GM12878 (cell line): ENCODE measurements at places on chromosomes 2 and 18. TPM values are rescaled to one million over a fixed set of nuclear protein-coding genes. Genes with fewer than 3 reads are reported as not detected.

DNA sequence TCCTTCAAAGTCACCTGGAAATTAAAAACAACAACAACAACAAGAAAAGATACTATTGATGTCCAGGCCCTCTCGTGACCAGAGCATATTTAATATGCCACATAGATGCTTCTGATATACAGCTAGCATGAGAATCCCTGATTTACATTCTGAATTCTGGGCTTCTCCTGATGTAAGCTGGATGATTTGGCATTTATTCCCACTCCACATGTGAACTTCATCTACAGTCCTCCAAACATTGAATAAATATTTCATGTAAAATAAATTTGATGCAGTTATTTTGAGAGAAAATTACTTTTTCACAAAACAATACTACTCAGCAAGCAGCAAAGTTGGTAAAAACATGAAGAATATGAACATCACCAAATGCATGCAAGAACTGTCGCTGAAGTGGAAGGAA is 453.2 kb upstream of the SETBP1 start:
- no peak for DNase-seq

DNA sequence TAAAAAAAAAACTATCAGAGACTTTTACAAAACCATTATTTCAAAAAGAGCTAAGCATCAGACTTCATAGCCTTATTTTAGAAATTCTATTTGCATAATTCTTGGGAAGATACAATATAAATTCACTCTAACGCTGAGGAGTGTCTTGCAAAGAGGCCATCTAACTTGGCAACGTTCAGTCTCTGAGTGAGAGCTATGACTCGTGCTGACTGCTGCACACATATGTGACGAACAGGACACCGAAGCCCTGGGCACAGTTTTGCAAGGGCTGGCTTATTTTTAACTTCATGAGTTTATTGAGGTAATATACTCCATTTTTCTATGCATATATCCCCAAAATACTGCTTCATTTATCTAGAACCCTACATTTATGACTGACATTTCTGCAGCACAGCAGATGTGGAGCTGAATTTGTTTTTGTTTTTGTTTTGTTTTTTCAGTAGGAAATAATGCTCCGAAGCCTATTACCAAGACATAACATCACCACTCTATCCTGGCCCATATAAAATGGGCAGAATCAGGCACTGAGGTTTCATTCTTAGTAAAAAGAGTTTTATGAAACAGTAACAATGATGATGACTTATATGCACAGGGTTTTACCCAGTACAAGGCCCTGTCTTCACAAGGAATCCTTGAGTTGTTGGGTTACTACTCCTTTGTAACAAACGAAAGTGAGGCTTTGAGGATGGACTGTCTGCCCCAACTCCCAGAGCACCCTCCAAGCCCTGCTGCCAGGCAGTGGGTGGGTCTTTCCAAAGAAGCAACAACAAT is 68.3 kb downstream of the CRACDL start:
- DNase-seq, result no peak

- peak; percentile 62 for DNase-seq
Observed at GRCh38 chr18:48940854-48941611, 9.7 kb downstream of the SMAD7 start.

DNA sequence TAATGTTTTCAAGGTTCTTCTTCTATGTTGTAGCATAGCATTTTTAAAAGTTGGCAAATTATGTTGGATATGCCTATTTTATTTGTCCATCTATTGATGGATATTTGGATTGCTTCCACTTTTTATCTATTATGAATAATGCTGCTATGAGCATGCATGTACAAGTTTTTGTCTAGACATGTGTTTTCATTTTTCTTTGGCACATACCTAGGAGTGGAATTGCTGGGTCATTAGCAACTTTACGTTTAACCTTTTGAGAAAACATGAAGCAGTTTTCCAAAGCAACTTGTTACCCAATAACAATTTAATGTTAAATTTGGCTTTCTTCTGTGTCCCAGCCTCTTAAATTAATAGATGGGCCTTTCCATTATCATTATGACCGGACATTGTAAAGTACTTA is 30.3 kb downstream of the DNAH6 start:
- DNase-seq, result no peak

GRCh38 chr2:173370198-173370597 is 15.5 kb downstream of the CDCA7 start:
- no peak for DNase-seq

- DNase-seq, result no peak
Observed at GRCh38 chr2:54520687-54521086, 64.6 kb downstream of the SPTBN1 start.

GRCh38 chr2:99181624-99182000 is 628 bp downstream of the MRPL30 start:
- no peak for DNase-seq

GRCh38 chr2:4873364-4873763 is 818.8 kb upstream of the SOX11 start:
- no peak for DNase-seq

GRCh38 chr2:106858810-106859209 is 27.2 kb downstream of the ST6GAL2 start:
- no peak for DNase-seq

DNA sequence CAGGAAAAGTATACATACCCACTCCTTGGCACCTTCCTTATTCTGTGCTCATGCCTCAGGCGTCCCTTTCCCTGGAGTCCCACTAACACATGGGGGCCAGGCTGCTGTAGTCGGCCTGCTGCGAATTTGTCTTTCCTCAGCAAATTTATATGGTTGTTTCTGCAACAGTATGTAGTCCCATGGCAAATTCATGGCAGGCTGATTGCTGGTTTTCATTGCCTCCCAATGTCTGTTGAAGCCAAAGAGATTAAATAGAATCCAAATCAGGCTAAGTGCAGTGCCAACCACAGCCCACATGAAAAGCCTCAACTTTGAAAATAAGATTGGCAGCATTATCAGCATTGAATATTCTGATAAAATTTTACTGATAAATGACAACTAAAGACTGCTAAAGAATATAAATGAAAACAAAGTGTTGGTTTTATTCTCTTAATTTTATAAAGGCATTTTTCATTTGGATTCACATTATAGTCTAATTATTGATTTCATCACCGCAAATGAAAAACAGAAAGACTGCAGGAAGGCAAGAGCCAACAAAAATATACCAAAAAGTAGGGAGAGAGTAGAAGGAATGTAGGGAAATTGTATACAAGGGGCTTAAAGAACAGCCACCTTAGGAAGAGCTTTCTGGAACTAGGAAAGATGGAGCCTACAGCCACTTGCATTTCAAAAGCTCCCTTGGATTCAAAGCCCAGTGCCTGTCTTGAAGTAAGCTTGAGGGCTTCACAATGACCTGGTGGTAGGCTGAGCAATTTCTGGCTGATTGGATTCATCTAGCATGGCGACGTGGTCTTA is 283.7 kb upstream of the MMADHC start:
- no peak for DNase-seq

DNA sequence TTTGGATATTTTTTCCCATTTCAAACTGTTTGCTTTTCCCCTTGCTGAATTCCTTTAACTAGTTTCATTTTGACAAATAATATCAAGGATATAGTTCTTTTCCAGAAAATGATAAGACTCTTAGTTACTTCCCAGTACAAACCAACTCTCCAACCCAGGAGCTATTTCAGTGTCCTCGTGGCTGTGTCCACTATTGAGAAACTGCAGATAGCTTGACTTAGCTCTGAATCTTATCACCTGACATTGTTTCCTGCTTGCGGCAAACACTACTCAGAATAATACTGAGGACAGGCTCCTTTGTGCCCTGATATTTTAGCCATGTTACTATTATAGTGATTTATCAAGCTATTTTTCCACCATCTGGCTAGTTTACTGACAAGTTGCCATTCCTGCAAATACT is 74.6 kb downstream of the KLF7 start:
- DNase-seq, result no peak

DNA sequence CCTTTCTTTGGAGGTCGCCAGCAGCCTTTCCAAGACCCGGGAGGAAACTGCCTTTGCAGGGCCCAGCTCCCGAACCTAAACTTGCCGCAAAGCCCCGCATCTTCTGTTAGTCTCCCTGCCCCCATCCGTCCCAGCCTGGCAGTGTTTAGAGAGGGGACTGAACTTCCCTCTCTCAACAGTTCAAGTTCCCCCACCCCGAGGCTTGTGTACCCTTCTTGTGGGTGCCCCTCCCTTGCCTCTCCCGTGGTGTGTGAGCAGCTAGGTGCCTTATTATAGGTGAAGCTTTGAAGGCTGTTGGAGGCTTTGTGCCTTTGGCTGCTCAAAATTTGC is 1.4 kb downstream of the LBH start:
- no peak for DNase-seq

Gene OR6B2
- total RNA-seq, result not detected in 2 replicates
